ENCODE measurements at places on chromosomes 5 and 9. TPM values are rescaled to one million over a fixed set of nuclear protein-coding genes. Genes with fewer than 3 reads are reported as not detected.

DNA sequence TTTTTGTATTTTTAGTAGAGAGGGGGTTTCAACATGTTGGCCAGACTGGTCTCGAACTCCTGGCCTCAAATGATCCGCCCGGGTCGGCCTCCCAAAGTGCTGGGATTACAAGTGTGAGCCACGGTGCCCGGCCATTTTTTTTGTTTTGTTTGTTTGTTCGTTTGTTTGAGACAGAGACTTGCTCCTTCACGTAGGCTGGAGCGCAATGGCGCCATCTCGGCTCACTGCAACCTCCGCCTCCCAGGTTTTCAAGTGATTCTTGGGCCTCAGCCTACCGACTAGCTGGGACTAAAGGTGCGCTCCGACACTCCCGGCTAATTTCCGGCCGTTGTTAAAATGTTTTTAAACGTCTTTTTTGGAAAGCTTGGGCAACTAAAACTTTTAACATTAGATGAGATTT is 54.0 kb downstream of the SHOC1 start:
- DNase-seq, result no peak

DNA sequence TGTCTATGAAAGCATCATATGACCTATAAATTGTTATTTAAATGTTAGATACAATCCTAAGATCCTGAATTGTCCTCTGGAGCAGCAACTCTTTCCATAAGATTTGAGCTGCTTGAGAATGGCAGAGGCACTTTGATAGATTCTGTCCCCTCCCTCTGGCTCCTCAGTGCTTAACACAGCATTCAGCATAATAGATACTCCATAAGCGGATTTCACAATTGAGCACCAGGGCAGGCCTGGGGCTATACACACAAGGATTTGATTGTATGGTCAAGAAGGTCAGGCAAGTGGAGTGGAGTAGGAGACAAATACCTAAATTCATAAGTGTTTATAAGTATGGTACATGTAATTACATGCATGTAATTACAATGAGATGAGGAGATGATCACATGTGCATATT is 96.3 kb downstream of the FOXD1 start:
- no peak for DNase-seq

DNA sequence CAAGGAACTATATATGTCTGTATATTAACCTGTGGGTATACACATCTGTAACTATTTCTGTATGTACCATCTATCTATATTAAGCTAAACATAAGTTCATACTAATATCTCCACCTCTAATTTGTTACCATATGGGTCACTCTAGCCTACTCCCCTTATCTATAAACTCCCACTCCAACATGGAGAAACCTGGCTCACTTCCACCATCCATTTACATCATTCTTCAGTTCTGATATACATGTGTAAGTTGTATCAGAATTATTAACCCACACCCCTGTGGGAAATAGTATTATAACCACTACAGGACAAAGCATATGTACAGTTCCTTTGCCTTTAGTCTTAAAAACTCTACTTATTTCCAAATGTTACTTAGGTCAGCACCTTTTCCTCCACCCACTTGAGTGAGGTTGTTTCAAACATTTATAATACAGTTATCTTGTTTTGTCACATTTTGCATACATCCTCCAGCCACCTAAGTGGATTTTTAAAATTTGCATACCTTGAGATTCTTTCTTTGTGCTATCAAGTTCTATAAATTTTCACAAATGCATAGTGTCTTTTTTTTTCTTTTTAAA is 10.6 kb downstream of the NDFIP1 start:
- no peak for DNase-seq

GRCh38 chr5:6308683-6309082 is 69.7 kb downstream of the MED10 start:
- DNase-seq, result no peak

DNA sequence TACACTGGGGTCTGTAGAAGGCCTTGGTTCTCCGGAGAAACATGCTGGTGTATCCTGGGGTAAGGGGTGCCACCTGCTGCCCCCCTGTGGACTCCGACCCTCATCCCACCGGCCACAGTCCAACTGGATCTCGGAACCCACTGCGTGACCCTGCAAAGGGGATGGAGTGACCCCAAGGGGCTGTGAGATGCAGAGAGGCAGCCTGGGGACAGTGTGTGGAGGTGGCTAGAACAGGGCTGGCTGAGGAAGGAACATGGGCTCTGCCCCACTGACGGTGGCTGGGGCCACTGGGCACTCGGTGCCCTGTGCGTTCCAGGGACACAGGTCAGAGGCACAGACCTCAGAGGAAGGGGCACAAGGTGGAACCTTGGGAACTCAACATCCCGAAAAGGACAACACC is 2.3 kb downstream of the NACC2 start:
- DNase-seq, result no peak

DNA sequence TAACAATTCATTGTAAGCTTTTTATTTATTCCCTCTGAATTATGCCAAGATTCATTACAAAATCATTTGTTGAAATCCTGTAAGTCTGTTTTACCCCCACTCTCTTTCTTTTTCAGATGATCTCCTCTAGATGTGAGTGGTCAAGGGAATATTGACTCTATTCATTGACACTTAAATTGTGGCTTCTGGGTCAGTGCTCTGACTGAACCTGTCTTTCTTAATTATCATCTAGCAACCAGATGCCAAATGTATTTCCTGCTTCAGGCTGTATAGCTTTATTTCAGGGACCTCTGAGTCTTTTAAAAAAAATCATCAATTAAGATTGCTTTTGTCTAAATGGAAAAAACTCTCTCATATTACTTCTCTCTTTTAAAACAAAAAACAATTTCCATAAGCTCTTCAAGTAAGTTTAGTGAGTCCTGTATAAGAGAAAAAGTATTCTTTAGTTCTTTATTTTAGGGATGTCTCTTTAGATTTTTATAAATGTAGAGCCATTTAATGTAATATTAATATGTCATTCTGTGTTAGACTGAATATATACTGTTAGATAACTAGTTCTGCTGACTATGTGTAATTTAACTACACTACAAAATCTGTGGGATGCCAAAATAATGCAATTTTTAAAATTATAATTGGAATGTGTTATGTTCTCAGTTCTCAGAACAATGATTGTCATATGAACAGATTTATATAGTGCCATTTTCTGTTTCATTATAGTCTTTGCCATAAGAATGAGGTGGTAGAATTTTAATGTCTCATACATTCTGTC is 645.8 kb upstream of the EDIL3 start:
- DNase-seq, result no peak

DNA sequence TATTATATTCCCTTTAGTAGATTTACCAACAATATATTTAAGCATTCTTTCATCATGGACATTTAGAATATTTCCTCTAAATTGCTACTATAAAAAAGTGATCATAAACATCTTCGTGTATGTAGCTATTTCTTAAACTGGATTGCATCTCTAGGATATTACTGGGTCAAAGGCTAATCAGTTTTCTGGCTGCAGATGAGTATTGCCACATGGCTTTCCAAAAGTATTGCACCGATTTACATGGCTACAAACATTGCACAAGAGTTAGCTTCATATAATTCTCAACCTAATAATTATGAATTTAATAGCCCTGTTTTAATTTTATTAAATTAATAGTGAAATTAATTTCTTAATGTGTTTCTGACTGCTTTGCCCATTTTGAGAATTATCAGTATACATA is 183.4 kb downstream of the DMRT2 start:
- DNase-seq, result no peak

GRCh38 chr5:3261081-3261480 is 334.6 kb upstream of the IRX1 start:
- DNase-seq, result no peak

The OTP gene
- total RNA-seq, result not detected

The PCA3 gene
- total RNA-seq, result 0.97 TPM

The CTXN3 gene
- total RNA-seq, result 17.1 TPM

The DMRT3 gene
- 0.36 TPM for total RNA-seq

The HTR4 gene
- 9.3 TPM for total RNA-seq

The ANKRD31 gene
- total RNA-seq, result 0.98 TPM

All from dorsolateral prefrontal cortex (tissue), 122 donors.